NCI-H2029 treated with DMSO at 0.1 percent for 48 hours (cell line): ENCODE measurements at places on chromosomes 3 and 15.

DNA sequence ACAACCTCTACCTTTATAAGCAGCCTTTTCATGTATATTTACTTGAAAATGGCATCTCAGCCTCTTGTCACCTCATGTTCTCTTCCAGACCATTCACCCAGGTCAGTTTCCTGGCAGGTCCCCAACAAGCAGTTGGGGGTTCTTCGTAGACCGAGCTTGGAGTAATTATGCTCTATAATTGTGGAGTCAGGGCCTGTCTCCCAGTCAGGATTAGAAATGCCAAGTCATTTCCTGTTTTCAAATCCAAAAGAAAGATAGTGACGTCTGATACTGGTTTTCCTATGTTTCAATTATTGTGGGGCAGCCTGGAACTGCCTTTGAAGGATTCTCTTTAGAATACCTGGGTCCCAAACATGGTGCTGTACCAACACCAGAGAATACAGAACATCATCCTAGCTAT, 430.6 kb downstream of the MECOM start:
- DNase-seq, result no peak

DNA sequence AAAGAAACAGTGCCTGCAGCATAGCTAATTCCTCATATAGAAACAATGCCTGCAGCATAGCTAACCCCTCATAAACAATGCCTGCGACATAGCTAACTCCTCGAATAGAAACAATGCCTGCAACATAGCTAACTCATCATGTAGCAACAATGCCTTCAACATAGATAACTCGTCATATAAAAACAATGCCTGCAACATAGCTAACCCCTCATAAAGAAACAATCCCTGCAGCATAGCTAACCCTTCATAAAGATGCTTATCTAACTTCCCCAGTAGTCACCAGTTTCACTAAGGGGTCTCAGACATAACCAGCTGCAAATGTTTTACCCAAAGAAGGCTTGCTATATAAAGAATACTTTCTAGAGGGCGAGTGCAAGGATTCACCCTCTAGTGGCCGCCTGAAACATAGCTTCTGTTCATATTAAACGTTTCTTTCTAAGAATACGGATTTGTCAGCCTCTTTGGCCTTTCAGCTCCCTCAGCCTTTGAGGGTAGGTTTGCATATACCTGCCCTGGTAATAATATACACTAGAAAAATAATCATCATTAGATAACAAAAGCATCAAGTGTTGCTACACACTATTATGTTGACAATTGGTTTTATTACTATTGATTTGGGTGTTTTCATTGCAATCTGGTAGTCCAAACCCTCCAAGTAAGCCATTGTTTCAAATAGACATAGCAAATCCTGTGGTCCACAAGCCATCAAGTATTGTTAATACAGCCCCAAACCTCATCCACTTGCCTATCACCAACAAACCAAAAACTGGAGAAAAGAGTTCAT, 44.4 kb upstream of the FAN1 start:
- DNase-seq, result no peak

GRCh38 chr3:171429635-171430034, 30.6 kb downstream of the TNIK start:
- DNase-seq, result no peak

GRCh38 chr15:30905821-30906220, 2.1 kb downstream of the FAN1 start:
- no peak for DNase-seq

DNA sequence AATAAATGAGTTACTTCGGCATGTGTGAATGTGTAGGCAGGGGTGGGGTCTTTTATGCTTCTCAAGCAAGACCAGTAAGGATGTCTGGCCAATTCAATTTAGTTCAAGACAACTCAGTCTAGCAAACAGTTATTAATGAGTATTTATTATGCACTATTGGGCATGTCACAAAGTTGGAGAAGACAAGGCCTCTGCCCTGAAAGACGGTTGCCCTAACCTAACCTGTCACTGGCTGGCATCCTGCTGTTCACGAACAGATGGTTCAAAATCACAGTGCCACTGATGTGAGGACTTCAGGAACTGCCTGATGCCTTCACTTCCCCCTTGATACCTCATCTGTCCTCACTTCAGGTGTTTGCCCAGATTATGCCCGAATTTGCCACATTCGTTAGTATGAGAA, 217.8 kb downstream of the SOX2 start:
- DNase-seq, result no peak

- DNase-seq, result no peak
These were observed 353.2 kb upstream of the KCNH8 start for GRCh38 chr3:18795078-18795477.

DNA sequence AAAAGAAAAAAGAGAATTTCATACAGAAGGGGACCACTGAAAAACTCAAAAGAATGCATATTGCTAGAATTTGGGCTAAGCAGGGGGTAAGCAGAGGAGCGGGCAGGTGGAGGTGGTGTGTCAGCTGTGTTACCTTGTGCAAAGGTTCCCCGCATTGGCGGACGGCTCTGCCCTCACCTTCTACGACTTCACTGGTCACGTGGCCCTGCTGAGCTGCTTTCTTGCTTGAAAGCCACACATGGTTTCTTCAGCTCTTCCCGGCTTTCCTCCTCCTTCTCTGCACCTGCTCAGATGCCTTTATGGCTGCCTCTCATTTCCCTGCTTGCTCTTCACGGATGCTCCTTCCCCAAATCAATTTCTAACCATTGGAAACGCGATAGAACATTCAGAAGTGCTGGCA, 30.5 kb downstream of the FAH start:
- no peak for DNase-seq

- no peak for DNase-seq
These were observed 105.0 kb downstream of the IQCH start for GRCh38 chr15:67359431-67360079.

- no peak for DNase-seq
These were observed 65.3 kb downstream of the LRTM1 start for GRCh38 chr3:54862526-54862925.

GRCh38 chr3:132606085-132606484, 9.0 kb downstream of the ACKR4 start:
- no peak for DNase-seq

DNA sequence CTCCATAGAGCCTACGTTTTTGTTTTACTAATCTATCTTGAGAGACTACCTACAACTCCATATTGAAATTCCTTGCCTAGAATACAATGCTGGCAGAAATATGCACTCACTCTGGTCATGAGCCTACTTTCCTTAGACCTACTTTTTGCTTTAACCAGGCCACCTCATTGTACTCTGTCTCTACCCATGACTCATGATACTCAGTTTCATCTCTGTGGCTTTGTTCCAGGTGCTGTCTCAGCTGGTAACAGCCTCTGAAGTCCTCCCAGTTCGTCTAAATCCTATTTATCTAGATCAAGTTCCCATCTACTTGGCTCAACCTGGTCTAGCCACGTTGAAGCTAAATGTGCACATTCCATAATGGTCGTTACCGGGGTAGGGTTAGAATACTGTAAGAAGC, 536.4 kb downstream of the RSL24D1 start:
- DNase-seq, result no peak

DNA sequence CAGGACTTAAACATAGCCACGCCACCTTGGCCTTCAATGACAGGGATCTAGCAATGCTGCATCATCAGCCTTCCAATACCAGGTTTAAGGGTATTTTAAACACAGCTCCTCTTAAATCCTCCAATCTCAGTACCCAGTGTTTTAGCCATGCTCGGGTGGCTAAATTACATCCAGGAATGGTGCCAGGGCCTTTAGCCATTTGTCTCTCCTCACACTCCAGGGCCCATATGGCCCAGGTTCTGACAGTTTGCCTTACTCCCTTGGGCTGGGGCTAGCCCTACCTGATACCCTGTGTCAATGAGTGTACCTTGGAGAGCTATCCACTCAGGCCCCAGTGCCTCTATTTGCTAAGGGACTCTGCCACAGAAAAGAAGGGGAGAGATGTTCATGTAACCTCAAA, 29.4 kb downstream of the ZNF589 start:
- DNase-seq, result no peak

GRCh38 chr3:50163572-50164455, 8.7 kb downstream of the SEMA3F start:
- no peak for DNase-seq
